ENCODE measurements at places on chromosomes 2 and 18.

- no peak for ATAC-seq
Observed at GRCh38 chr2:140506606-140507005, 1624.2 kb downstream of the LRP1B start.

DNA sequence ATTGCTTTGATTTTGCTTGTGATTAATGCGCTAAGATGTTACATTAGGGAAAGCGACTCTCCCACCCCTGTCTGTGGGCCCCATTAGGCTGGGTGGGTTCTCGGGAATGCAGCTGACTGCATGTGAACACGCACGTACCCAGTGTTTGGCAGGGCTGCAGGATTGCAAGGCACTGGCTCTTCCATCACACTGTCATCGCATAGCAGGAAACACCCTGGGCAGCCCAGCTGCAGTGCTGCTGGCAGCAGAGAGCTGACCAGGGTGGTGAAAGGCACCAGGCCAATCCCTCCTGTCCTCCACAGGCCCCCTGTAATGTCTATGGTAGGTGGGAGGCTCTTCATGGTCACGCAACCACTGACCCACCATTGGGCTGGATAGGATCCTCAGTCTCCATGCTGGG, 34.4 kb upstream of the FZD7 start:
- ATAC-seq, result no peak

DNA sequence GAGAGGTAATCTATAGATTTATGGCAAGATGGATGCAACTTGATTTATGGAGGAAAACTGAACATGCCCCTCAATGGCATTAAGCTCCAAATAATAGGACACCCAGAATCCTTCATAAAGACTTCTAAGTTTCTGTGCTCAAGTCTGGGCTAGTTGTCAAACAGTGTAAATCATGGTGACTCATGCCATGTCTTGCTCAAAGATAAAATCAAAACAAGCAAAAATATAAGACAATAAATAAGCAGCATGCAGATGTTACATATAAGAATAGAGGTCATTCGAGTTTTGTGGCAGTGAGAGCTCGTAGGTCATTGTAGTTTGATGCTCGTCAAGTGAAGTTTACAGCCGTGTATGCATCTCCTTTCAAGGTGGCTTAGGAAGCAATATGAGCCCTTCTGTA, 403.2 kb downstream of the THSD7B start:
- ATAC-seq, result peak; percentile 67

DNA sequence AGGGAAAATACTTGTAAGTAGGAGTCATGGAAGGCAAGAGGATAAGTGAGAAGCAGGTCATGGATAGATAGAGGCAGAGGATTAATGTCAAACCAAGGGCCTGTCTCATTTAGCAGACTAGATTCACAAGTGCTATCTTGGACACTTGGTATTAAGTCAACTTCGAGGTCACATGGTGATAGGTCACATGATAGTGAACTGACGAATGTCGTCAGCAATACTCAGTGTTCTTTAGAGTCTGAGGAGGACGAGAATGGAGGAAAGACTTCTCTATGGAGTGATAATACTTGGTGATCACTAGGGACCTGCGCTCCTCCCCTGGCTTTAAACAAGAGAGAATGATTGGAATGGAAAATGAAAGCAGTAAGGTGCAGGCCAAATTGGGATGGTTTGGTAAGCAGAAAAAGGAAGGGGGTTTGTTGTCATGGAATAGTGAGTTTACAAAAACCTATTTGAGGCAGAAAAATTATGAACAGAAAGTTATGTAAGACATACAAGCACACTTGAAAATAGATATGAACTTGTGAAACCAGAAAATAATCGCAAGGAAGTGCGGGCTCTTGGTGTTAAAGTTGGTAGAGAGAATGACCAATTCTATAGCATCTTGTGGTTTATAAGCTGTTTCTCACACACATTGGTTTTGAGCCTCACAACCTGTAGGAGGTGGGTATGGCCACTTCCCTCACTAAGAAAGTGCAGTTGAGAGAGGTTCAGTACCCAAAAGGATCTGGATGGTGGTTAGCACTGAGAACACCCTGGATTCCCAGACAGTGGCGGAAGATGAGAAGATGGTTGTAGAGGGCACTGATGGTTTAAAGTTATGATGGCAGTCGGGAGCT, 141.5 kb downstream of the WDSUB1 start:
- ATAC-seq, result no peak
